ENCODE measurements at places on chromosomes 11 and 22.

- DNase-seq: no peak
Observed at GRCh38 chr11:16225623-16226022, 130.7 kb downstream of the SOX6 start.

DNA sequence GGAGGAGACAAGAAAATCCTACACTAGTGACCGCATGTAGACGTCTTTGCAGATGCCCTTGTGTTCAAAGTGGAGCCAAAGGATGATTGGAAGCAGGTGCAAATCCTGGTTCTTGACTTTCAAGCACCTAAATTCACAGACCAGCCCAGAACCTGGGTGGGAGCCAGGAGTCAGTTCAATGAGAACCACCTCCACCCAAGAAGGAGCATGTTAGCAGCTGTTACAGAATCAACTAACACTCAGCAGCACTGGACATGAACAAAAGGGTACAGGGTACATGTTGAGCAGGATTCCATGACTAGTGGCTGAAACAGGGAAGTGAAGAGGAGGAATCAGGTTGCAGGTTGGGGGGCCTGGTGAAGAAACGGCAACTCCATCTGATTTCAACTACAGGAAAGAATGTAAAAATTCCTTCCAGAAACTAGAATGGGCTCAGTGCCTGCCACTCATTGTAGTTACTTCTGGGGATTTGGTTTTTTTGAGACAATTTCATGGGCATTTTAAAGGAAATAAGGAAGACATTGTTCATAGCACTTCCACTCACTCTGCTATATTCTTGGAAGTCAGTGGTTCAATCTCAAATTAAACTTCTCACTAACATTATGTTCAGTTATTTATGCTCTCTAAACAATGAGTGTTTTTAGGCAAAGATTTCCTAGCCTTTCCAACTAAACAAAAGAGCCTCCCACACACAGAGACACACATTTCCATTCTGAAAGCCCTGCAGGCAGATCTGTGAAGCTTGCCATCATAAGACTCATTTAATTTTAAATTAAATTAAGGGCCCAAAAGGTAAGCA lies 173.3 kb downstream of the CADM1 start:
- no peak for DNase-seq

GRCh38 chr11:11709447-11710239 lies 87.8 kb upstream of the GALNT18 start:
- DNase-seq: no peak

- DNase-seq: no peak
Observed at GRCh38 chr11:88359541-88359940, 22.0 kb upstream of the CTSC start.

DNA sequence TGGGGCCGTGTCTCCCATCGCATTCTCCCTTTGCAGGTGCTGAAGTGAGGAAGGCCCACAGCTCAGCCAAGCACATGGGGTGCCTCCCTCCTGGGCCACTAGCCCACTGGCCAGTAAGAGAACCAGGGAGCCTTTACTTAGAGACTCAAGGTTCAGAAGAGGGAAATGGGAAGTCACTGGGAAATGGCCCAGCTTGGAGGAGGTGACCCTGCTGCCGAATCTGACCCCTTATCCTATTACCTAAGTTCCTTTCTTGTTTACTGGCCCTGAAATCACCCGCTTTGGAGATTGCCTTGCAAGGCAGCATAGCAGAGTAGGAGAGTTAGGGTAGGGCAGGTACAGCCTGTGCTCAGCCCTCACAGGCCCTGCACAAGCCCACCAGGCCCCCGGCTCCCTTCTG lies 24.4 kb downstream of the UPB1 start:
- no peak for DNase-seq

DNA sequence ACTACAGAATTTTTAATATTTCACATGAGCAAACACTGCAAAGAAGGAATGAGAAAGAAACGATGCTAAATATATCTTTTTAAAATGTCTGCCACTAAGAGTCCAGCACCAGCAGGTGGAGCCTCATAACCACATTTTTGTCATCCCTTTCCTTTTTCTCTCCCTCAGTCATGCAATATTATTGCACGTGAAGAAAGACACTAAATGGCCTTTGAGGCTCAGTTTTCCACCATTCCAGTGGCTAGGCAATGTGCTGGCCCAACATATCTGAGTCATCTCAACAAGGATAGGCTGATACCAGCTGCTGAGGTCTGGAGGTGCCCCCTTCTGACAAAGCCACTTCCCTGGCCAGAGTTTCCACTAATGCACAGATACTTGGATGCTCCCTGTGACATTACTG lies 1.8 kb downstream of the ALKBH8 start:
- DNase-seq: no peak

DNA sequence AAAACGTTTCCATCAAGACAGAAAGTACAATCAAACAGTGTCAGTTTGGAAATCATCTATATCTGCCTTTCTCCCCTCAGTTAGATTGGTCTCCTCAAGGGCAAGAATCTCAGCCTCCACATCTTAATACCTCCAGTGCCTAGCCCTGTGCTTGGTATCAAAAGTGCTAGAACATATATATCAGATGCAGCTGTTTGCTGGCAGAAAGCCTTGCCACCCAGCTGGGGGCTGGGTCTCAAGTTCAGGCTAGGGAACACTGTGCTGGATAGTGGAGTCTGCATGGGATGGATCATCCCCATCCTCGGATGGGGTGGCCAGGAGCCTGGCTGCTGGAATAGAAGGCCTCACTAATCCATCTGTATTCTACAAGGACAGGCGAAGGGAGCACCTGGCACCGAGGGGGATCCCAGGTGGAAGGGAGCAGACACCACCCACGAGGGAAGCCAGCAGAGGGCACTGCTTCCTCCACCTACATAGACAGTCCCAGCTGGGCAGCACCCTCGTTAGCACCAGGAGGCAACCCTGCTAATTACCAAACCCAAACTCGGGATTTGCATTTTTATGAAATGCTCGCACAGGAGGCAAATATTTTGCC lies 602.2 kb downstream of the BUD13 start:
- no peak for DNase-seq

- DNase-seq: no peak
Observed at GRCh38 chr11:92226331-92227229, 2.0 kb downstream of the FAT3 start.

Measured in HS-27A (cell line).